ENCODE measurements at places on chromosomes 16 and 17. TPM values are rescaled to one million over a fixed set of nuclear protein-coding genes. Genes with fewer than 3 reads are reported as not detected.

DNA sequence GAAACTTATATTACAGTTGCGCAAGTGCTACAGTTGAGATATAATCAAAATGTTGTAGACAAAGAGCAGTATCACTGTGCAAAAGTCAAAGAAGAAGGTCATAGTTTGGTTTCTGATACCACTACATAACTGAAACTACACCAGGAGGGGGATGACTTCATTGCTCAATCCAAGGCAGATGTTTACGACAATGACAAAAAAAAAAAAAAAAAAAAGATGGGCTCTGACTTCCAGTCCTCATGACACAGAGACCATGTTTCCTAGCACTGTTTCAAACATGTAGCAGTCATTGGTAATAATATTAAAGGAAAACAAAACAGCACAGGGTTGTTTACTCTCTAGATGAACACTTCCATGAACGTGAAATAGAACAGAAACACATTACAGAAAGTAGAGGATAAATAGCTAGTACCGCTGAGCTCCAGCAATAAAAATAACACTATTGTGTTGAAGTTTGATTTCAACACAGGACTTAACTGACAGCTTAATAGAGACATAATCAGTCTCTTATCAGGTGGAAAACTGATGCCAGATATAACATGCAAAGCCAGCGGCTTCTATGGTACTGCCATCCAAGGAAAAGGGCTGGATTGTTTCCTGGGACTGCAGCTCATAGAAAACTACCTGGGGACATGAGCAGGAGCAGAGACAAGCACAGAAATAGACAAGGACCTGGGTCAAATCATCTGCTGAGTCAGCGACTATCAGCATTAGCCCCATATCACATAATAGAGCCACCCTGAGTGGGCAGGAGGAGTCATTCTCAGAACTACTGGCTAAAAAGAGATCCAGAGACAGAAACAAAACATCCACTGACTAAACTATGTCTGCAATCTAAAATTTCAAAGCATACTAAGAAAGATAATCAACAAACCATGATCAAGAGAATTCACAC lies 463.6 kb upstream of the SOX9 start:
- no peaks in the 10 kb centered on the region for H3K36me3 ChIP-seq
- no peaks in the 10 kb centered on the region for H3K4me1 ChIP-seq
- no peak overlapping the region for H3K27ac ChIP-seq
- no peaks in the 10 kb centered on the region for H3K27me3 ChIP-seq
- no peak overlapping the region for H3K4me3 ChIP-seq
- no peak for DNase-seq

The REXO5 gene
- total RNA-seq, result 6.3 TPM

The EME1 gene
- 2.8 TPM for total RNA-seq

GRCh38 chr16:53785044-53785443 lies 81.1 kb downstream of the FTO start:
- no peak overlapping the region for H3K4me3 ChIP-seq
- H3K27ac ChIP-seq, result no peak overlapping the region
- no peaks in the 10 kb centered on the region for H3K4me1 ChIP-seq
- H3K27me3 ChIP-seq, result no peaks in the 10 kb centered on the region

- no peak for DNase-seq
- no peaks in the 10 kb centered on the region for H3K27me3 ChIP-seq
- no peaks in the 10 kb centered on the region for H3K36me3 ChIP-seq
- peaks cover 22% of the 10 kb centered on the region for H3K4me1 ChIP-seq
Measured at GRCh38 chr17:19461116-19461515, 50.1 kb downstream of the RNF112 start.

The FAM117A gene
- total RNA-seq, result 17.3 TPM

- no peak overlapping the region for H3K4me3 ChIP-seq
- no peaks in the 10 kb centered on the region for H3K36me3 ChIP-seq
- no peak overlapping the region for H3K27ac ChIP-seq
- no peak for DNase-seq
Measured at GRCh38 chr17:16398270-16399267, 16.8 kb upstream of the TRPV2 start.

DNA sequence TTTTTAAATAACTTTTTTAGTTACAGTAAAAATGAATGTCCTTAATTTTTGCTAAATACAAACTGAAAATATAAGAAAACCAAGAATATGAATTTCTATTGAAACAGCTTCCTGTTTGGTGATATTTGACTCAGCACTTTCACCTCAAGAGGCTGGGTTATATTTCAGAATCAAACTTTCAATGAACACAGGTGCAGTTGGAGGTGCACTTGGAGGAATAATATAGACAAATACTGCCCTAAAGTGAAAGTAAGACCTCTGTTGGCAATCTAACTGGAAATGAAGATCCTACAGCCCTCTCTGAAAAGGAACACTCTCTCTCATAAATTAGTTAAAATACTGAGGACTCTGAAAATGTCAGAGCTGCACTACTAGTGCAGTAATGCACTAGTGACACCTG lies 106.2 kb downstream of the BRIP1 start:
- no peaks in the 10 kb centered on the region for H3K27me3 ChIP-seq
- H3K4me3 ChIP-seq, result no peak overlapping the region
- no peaks in the 10 kb centered on the region for H3K36me3 ChIP-seq
- no peak overlapping the region for H3K27ac ChIP-seq
- no peak for DNase-seq
- H3K4me1 ChIP-seq, result no peaks in the 10 kb centered on the region

DNA sequence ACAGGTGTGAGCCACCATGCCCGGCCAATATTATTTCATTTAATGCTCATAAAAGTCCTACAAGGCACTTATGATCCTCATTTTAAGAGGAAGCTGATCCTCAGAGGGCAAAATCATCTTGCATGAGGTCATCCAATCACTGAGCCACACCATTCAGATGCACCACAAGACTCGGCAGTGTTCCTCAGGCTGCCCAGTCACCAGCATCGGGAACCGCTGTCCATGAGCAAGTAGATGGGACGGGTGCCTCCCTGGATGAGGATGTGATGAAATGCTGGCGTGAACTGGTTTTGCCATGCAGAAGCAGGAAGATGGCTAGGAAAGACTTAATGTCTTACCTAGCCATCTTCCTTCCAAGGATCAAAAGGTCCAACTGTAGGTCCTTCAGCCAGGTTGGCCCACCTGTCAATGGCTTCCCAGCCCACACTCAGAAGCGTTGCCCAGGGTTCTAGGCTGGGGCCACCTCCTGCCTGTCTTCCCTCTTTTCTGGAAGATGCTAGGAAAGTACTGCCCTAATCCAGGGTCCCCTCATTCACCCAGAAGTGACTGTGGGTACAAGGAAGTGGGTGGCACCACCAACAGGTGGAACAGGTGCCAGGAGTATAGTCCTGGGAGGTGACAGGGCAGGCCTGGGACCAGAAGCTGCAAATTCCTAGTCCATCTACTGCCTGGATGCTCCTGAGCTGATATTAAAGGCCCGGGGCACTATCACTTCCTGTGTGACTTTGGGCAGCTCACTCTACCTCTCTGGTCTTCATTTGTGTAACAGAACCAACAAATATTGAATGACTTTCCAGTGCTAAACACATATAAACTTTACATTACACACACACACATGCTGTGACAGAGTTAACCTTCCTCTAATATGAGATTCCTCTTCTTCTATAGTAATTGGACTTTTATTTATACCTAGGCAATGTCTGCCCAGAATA lies 32.2 kb upstream of the CRYBA1 start:
- peaks cover 2% of the 10 kb centered on the region for H3K4me1 ChIP-seq
- no peaks in the 10 kb centered on the region for H3K36me3 ChIP-seq
- no peak for DNase-seq
- H3K27me3 ChIP-seq, result no peaks in the 10 kb centered on the region

GRCh38 chr16:61182391-61182790 lies 853.8 kb downstream of the CDH8 start:
- H3K27me3 ChIP-seq, result no peaks in the 10 kb centered on the region
- DNase-seq, result no peak
- no peaks in the 10 kb centered on the region for H3K36me3 ChIP-seq
- no peak overlapping the region for H3K27ac ChIP-seq

DNA sequence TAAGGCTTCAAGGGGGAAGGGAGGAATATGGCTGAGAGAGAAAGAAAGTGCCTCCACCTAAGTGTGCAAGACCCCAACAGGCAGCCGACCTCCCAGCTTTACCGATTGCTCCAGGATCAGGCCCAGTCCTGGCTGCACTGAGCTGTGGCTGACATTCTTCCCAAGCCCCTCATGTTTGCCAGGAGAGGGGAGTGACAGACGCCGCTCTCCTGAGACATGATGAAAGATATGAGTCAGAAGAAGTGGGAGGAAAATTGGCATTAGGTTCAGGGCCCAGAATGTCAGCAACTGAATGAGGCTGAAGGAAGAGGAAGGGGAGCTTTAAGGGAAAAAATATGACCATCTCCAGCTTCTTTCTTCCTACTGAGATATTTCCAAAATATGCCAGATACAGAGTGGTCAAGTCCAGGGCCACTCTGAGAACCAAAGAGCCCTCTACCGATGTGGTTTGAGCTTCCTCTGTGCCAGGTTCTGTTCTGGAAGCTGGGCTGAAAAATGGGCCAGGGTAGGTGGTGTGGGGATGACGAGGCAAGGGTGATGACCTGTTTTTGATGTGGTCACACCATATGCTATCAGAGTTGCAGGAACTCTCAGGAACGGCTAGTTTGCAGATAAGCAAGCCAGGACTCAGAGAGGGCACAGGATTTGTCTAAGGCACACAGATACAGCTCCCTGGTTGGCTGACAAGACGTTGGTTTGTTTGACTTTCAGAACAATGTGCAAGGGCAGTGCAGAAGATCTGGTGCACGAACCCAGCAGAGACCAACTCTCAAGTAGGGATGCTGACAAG lies 176.7 kb downstream of the SOX9 start:
- H3K27ac ChIP-seq, result no peak overlapping the region
- H3K4me3 ChIP-seq, result no peak overlapping the region
- no peak for DNase-seq

GRCh38 chr17:13509527-13509926 lies 92.2 kb downstream of the HS3ST3A1 start:
- no peak for DNase-seq
- H3K27ac ChIP-seq, result no peak overlapping the region
- H3K27me3 ChIP-seq, result no peaks in the 10 kb centered on the region
- no peak overlapping the region for H3K4me3 ChIP-seq

The CLDN6 gene
- total RNA-seq, result 0.92 TPM

The RGS9 gene
- 3.0 TPM for total RNA-seq

DNA sequence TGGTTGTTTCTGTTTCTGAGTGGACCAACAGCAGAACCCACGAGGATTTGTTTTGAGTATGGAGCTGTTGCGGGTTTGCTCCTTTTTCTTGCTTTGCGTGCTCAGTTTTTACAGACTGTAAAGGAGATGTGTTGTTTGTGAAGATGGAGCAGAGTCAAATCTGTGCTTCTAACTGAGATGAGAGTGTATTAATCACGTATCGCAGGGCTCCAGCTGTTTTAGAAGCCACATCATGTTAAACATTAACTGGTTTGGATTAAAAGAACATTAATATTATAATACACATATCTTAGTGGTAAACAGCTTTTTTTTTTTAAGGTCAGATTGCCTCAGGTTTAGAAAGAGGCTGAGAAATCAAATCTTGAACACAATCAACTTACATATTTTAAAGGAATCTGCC lies 69.4 kb downstream of the YPEL2 start:
- H3K4me3 ChIP-seq, result no peak overlapping the region
- no peak for DNase-seq
- H3K27ac ChIP-seq, result peak overlapping the region; percentile 36
- peaks cover 5% of the 10 kb centered on the region for H3K36me3 ChIP-seq
- H3K4me1 ChIP-seq, result no peaks in the 10 kb centered on the region
- H3K27me3 ChIP-seq, result no peaks in the 10 kb centered on the region

The GPRC5C gene
- total RNA-seq, result 77.5 TPM

The PPM1D gene
- total RNA-seq, result 27.8 TPM

DNA sequence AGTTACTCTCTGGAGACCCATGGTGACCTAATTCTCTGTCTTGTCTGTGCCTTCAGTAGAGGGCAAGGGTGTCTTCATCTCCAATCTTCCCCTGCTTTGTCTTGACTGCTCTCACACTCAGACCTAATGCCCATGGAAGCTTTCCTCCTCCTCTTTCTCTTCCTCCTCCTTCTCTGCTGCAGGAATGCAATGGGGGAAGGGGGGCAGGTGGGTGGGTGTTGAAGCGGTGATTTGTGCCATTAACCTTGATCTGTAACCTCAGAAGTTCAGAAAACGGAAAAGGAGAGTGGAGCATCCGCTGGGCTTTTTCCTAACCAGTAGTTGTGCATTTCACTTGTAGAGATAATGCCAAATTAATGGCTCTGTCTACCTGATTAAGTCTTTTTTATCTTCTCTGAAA lies 172.3 kb upstream of the CDH11 start:
- H3K36me3 ChIP-seq, result no peaks in the 10 kb centered on the region
- no peak for DNase-seq
- no peaks in the 10 kb centered on the region for H3K27me3 ChIP-seq
- no peaks in the 10 kb centered on the region for H3K4me1 ChIP-seq
- H3K27ac ChIP-seq, result no peak overlapping the region

DNA sequence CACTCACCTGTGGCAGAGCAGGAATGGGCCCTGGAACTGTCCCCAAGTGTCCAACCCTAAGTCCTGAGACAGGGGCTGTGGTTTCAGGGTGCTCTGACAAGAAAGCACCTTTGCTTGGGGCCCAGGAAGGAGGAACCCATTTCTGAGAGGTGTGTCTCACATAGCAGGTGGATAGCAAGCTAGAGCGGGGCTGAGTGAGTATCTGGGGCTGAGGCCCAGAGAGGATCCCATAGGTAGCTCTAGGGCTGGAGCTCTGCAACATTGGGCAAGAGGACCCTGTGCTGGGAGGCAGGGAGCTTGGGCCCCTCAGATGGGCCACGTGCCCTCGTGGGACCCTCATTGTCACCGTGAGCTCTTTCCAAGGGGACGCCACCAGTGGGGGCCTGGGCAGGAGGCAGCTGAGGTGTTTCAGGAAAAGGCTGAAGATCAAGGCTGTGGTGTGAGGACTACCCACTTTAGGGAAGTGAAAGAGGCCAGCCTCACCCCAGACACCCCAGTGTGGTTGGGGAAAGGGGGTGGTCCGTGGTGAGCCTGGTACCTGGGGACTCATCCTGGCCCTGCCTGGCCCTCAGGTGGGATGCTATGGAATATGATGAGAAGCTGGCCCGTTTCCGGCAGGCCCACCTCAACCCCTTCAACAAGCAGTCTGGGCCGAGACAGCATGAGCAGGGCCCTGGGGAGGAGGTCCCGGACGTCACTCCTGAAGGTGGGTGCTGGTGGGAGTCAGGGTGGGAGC lies 5.3 kb downstream of the DEF8 start:
- H3K27ac ChIP-seq, result no peak overlapping the region
- no peak for DNase-seq
- no peak overlapping the region for H3K4me3 ChIP-seq
- H3K36me3 ChIP-seq, result peaks cover 7% of the 10 kb centered on the region
- no peaks in the 10 kb centered on the region for H3K27me3 ChIP-seq

GRCh38 chr17:29147682-29148081 lies 32.5 kb downstream of the MYO18A start:
- no peak overlapping the region for H3K27ac ChIP-seq
- no peak for DNase-seq
- no peaks in the 10 kb centered on the region for H3K27me3 ChIP-seq
- H3K4me1 ChIP-seq, result peaks cover 21% of the 10 kb centered on the region

- no peaks in the 10 kb centered on the region for H3K27me3 ChIP-seq
- no peak overlapping the region for H3K4me3 ChIP-seq
- DNase-seq, result peak; percentile 60
Measured at GRCh38 chr17:28612936-28613872, 781 bp downstream of the RSKR start.

Data from lung (tissue), 17 donors.